ENCODE measurements at places on chromosomes 2 and 18.

- no peak for DNase-seq
Observed at GRCh38 chr2:121246704-121247255, 38.2 kb downstream of the TFCP2L1 start.

DNA sequence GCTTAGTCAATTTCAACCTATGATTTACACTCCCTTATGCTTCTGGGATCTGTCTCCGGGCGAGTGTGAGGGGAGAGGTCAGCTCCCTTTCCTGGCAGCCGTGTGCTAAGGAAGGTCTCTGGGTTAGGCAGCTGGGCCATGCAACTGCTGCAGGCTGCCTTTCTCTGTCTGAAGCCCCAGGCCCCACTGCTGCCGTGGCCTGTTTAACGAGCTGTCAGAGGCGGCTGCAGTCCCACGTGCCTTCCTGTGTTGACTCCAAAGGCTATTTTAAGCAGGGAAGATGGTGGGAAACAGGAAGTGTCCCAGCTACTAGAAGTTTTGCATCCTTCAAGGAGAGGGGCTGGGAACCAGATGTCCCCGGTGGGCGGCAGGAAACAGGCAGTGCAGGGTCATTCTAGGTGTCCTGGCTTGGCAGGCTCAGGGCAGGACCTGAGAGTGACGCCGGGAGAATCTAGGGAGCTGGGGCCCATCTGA, 186.4 kb downstream of the TNS1 start:
- DNase-seq: peak; percentile 96

- DNase-seq: no peak
Observed at GRCh38 chr18:74831571-74832250, 234.0 kb downstream of the ZNF407 start.

GRCh38 chr2:169087757-169088379, 18.5 kb downstream of the DHRS9 start:
- no peak for DNase-seq

GRCh38 chr18:1227025-1227424, 322.4 kb downstream of the ADCYAP1 start:
- no peak for DNase-seq

DNA sequence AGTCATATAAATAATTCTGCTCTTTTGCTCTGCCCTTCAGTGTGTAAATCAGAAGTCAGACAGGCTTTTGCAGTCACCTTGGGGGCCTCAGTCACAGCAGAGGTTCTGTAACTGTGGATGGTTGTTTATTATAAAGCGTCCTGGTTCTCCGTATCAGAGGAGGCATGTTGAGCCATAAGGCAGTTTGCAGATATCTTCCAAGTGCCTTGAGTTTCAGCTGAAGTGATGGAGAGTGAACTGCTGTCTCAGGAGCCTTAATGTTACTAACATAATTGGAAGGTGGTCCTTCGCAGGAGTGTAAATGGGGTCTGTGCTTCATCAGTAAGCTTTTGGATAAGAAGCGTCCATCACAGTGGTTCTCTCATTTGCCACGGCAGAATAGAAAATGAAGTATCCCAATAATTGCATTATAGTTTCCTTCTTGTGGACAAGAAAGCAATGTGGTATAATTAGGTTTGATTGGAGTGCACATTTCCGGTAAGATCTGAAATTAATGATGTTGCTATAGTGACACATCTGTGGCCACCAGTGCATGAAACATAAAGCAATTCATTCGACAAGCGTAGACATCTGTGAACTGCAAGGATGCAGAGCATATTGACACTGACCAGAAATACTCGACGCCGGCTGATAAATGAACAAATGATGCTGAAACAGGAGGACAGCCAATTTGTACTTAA, 112.5 kb upstream of the NFATC1 start:
- DNase-seq: no peak

- no peak for DNase-seq
Observed at GRCh38 chr2:106607371-106607770, 120.2 kb downstream of the CD8B2 start.

- no peak for DNase-seq
Observed at GRCh38 chr2:135190799-135191198, 138.7 kb downstream of the RAB3GAP1 start.

DNA sequence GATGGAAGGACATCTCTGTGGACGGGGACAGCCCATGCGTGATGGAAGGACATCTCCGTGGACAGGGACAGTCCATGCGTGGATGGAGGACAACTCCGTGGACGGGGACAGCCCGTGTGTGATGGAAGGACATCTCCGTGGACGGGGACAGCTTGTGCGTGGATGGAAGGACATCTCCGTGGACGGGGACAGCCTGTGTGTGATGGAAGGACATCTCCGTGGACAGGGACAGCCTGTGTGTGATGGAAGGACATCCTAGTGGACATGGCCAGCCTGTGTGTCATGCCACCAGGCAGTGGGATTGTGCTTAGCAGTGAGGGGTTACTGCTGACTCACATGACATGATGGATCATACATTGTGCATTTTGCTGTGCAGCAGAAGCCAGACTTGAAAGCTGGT, 30.0 kb upstream of the NFATC1 start:
- DNase-seq: no peak

DNA sequence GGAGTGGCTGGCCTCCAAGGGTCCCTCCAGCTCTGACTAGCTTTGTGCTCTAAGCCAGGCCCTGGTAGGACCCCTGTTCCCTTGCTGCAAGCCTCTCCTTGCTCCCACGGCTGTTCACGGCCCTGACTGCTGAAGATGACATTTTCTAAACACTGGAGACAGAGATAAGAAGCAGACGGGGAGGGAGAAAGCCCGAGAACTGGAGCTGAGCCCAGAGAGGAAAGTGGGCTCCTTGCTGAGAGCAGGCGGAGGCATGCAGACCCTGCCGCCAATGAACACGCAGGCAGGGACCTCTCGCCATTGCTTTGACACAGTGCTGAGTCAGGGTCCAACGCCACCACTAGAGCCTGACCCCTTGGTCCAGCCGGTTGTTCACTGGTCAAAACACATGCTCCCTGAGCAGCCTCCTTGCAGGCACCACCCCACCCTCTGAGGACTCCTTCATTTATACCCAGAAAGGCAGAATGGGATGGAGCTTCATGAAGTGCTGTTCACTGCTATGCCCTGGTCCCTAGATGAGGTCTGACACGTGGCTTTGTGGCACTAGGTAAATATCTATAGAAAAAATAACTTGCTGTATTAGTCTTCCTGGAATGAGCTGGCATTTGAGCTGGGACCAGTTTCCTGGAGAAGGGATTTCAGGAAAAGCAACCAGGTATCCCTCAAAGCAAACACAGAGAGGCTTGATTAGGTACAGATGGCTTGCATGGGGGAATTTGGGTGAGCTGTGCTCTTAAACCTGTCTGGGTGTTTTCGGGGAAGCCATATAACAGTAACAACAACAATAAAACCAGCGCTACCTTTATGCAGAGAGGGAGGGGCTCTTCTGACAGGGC, 65.7 kb downstream of the MCFD2 start:
- DNase-seq: peak; percentile 82

DNA sequence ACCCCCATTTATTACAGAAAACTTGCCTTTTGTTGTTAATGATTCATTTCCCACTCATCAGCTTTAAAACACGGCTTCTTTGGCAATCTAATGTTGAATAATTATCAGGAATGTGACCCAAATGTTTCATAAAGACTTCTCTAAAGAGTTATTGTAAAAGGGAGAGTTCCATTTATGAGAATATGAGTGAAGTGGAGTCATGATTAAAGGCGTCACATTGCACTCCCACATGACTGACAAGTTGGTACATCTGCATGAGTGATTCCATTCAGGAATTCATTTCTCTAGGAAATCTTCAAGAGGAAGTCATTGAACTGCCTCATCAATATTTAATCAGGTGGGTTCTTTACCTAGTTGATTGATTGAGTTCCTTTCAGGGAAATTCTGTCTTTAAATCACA, 184.8 kb downstream of the LNPK start:
- no peak for DNase-seq

DNA sequence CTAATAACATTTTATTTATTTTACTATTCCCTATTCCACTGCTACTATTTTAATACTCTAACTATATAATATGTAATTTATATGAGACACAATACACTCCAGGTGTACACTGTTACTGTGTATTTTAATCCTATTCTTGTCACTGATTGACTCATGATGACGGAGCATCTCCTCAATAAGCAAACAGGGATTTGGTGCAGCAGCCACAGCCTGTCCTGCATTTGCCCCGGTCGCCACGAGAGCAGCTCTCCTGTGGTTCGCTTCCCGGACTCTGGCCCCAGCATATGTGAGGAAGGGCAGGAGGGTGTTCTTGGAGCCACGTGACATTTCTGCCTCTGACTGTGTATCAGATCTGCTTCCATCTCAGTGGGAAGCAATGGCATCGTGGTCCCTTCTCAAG, 74.1 kb upstream of the PXDN start:
- DNase-seq: no peak

- DNase-seq: no peak
Observed at GRCh38 chr2:217552081-217552480, 450.7 kb downstream of the TNS1 start.

GRCh38 chr18:27223526-27224291, 38.6 kb upstream of the CHST9 start:
- DNase-seq: no peak

GRCh38 chr2:68448671-68449653, 18.1 kb downstream of the FBXO48 start:
- no peak for DNase-seq

- DNase-seq: peak; percentile 53
Observed at GRCh38 chr18:48949606-48950535, 894 bp downstream of the SMAD7 start.

DNA sequence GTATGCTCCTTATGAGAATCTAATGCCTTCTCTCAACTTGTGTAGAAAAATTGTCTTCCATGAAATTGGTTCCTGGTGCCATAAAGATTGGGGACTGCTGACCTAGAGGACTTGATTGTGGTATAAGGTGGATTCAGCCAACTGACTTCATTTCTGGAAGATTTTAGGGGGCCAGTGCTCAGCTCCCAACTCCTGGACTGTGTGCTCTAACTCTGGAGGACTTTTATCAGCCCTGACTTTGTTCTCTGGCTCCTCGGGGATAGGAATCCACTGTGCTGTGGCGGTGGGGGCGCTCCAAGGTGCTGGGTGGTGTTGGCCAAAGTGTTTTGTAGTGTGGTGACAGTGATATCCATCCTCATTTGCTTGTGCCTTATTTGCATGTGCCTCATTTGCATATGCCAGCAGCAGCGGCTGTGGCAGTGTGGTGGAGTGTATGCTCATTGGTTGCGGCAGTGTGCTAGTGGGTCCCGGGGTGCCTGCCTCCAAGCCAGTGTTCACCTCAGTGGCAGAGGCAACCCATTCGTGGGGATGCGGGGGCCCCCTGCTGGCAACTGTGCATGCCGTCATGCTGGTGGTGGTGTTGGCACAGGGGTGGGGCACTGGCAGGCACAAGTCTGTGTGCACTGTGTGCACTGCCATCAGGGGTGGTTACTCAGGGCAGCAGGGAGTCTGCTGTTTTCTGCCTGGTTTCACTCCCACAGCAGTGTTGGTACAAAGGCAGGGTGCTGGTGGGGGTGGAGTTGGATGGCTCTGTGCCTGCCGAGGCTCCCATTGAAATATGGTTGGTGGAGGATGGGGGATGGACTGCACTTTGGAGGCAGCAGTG, 19.6 kb downstream of the EHBP1 start:
- DNase-seq: peak; percentile 11

DNA sequence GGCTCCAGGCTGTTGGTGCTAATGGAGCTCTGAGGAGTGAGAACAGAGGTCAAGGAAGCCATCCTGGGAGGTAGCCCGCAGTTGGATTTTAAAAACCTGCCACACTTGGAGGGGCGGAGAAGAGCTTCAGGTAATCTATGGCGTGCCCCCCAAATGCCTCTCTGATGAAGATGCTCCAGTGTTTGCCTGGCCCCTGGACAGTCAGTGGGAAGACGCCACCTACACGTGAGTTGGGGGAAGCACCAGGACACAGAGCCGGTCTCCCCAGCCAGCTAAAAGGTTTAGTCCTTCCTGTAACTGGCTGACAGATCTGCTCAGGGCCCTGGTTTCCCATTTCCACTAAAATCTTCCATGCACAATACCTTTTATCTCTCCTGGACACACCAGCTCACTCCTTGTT, 225.0 kb downstream of the TTC32 start:
- no peak for DNase-seq

- no peak for DNase-seq
Observed at GRCh38 chr2:183522489-183523266, 398.4 kb downstream of the NUP35 start.

DNA sequence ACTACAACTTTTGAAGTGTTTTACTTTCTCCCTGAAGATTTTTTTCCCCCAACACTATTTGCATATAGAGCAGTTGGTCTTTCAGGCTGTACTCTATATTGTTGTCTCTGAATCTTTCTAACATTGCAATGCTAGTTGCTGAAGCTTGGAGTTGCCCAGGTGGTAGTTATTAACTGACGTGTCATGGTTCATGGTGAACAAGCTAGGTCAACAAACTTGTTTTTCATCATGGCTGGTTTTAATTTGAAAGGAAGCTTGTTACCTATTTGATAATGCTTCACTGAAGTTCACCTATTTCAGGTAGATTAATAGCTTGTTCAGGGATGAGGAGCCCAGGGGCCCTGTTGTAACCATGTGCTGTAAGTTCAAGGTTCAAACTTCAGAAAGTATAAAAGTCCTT, 158.8 kb upstream of the ZEB2 start:
- no peak for DNase-seq

- DNase-seq: peak; percentile 87
Observed at GRCh38 chr2:101745711-101746694, 48.5 kb downstream of the MAP4K4 start.

DNA sequence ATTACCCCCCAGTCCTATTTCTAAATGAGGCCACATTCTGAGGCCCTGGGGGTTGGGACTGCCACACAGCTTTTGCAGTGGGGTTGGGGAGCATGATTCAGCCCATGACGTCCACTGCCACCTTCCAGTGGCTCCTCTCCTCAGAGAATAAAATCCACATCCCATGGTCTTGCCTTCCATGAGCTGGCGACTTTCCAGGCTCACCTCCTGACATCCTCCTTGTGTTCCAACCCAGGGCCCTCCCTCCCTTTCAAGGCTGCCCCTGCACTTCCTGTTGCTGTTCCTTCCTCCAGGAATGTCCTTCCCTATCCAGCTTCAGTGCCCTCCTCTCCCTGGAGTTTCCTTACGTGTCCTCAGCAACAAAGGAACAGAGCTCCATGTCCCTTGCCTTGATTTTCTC, 187.3 kb upstream of the ID2 start:
- no peak for DNase-seq

GRCh38 chr2:104812286-104812685, 41.6 kb upstream of the POU3F3 start:
- no peak for DNase-seq

DNA sequence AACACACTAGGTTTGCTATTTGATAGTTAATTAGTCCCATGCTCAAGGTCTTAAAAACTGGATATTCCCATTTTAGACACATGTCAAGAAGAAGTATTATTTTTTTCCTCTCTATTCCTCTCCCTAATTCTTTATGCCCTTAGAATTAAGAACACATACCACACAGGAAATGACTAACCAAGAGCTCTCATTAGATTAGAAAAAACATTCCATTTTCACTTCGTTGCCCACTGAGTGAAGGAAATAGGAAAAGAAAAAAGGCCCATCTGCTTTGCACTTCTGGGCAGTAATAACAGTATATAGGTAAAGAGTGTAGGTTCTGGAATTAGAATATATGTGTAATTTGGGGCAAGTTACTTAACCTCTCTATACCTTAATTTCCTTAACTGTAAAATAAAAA, 26.9 kb downstream of the ACADL start:
- peak; percentile 41 for DNase-seq

- DNase-seq: no peak
Observed at GRCh38 chr18:8400193-8400752, 209.0 kb upstream of the RAB12 start.

- DNase-seq: no peak
Observed at GRCh38 chr2:58918141-58918540, 677.0 kb upstream of the FANCL start.
